GM23248 (cell line): ENCODE measurements at places on chromosomes 12 and 14.
A peak's percentile ranks its signal among the peaks of the same experiment; 100 is the strongest.

- DNase-seq, result no peak
Observed at GRCh38 chr12:131147894-131148293, 194.2 kb downstream of the ADGRD1 start.

GRCh38 chr14:20606190-20606901 lies 15.2 kb upstream of the RNASE12 start:
- DNase-seq, result peak; percentile 59

- no peak for DNase-seq
Observed at GRCh38 chr12:62931477-62931876, 3.5 kb downstream of the PPM1H start.

- no peak for DNase-seq
Observed at GRCh38 chr14:89844508-89844907, 110.0 kb downstream of the EFCAB11 start.
